Activated CD4-positive, alpha-beta memory T cell treated with anti-CD3 and anti-CD28 coated beads, Interleukin-2, amount 10 ng/mL, durations not matched to agents 7 days and 5 days (primary cell): ENCODE measurements at places on chromosomes 3 and 15. TPM values are rescaled to one million over a fixed set of nuclear protein-coding genes. Genes with fewer than 3 reads are reported as not detected.

Gene MRAS
- total RNA-seq, result not detected

Gene LEKR1
- total RNA-seq, result 1.4 TPM

GRCh38 chr3:114093596-114093995 lies 37.1 kb downstream of the QTRT2 start:
- peaks cover under 1% of the 10 kb centered on the region for H3K36me3 ChIP-seq
- DNase-seq, result no peak
- peaks cover 3% of the 10 kb centered on the region for H3K4me1 ChIP-seq
- no peak overlapping the region for H3K27ac ChIP-seq

DNA sequence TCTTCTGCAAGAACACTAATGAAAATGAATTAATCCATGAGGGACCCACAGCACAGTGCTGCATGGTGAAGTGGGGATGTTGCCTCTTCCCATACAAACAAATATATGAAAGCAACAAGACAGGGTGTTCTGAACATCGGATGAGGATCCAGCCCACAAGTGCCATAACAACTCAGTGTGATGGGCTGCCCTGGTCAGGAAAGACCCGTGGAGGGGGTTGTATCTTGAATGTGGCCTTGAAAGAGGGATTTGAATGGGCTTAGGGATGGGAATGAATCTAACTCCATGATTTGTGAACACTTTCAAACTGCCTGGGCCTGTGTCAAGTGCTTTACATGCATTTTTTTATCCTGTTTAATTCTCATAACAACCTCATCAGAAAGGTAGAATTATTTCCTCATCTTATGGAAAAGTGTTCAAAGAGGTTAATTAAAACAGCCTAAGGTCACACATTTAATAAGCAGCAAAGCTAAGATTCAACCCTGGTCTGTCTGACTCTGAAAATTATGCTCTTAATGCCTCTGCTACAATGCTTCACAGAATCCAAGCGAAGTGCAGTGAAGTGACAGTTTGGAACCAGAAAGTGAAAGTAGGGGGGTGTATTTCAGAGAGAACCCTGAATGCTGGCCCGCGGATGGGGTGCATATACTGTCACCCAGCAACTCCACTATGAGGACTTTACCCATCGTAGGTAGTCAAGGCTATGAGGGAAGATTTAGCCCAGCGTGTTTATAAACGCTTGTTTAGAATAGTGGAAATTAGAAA lies 65.6 kb upstream of the HEG1 start:
- H3K4me3 ChIP-seq, result no peak overlapping the region
- H3K27ac ChIP-seq, result no peak overlapping the region
- H3K4me1 ChIP-seq, result peaks cover 26% of the 10 kb centered on the region

- peak overlapping the region; percentile 95 for H3K27ac ChIP-seq
- no peaks in the 10 kb centered on the region for H3K27me3 ChIP-seq
- H3K36me3 ChIP-seq, result peaks cover 21% of the 10 kb centered on the region
- peak overlapping the region; percentile 98 for H3K4me3 ChIP-seq
- H3K4me1 ChIP-seq, result peaks cover 33% of the 10 kb centered on the region
Measured at GRCh38 chr3:47283591-47284364, 1.0 kb downstream of the KLHL18 start.

DNA sequence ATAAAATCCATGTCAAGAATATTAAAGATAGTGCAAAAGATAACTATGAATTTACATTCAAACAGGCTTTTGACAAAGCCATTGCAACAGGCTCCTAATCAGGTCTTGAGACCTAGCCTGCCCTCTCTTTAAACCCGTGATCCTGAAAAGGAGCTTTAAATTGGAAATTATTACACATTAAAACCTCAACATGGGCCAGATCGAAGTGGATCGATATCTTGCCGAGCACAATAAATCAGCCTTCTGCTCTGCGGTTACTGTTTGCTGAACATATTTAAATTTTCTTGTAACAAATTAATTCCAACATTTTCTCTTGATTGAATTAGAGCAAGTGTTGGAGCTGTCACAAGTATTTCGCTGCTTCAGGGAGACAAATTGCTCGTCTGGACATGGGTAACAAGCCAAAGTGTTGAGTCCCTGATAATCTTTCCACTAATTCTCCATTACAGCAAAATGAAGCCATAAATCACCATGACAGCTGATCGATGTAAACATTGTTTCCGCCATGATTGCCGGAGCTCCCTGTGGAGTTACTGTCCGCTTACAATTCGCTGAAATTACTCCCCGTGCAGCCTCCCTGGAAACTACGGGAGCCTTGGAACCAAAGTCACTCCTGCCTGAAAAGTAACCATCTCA lies 47.6 kb downstream of the SHOX2 start:
- no peaks in the 10 kb centered on the region for H3K4me1 ChIP-seq
- no peak overlapping the region for H3K4me3 ChIP-seq
- H3K36me3 ChIP-seq, result no peaks in the 10 kb centered on the region
- H3K27me3 ChIP-seq, result peaks cover 4% of the 10 kb centered on the region
- DNase-seq, result no peak

DNA sequence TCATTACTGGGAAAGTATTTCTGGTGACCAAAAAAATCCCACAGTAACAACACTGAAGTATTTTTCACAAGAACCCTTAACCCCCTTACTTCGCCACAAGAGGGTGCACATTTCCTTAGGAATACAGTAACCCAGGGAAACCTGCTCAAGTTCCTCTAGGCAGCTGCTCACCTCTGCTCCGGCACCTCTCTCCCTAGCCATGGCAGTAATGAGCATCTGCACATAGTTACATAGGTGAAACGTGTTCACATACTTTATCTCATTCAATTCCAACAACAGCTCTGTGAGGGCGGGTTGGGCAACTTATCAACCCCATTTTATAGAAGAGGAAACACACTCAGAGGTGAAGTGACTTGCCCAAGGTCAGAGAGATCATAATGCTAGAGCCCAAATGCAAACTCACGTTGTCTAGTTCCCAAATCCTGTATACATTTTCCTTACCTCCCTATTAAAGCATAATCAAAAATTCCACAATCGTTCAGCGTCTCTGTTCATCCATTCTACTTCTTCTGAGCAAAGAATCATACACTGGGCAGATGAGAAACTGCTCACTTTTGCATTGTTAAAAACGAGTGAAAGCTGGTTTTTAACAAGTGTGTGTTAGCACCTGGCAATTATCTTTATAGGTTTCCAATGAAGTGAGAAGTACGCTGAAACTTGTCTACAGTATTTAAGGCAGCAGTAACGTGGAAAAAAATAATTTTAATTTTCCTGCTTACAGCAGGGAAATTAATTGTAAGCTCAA lies 90.7 kb downstream of the IGF2BP2 start:
- H3K4me3 ChIP-seq, result no peak overlapping the region
- no peak overlapping the region for H3K27ac ChIP-seq
- H3K27me3 ChIP-seq, result peaks cover 4% of the 10 kb centered on the region
- H3K36me3 ChIP-seq, result no peaks in the 10 kb centered on the region
- H3K4me1 ChIP-seq, result peaks cover 8% of the 10 kb centered on the region
- no peak for DNase-seq

DNA sequence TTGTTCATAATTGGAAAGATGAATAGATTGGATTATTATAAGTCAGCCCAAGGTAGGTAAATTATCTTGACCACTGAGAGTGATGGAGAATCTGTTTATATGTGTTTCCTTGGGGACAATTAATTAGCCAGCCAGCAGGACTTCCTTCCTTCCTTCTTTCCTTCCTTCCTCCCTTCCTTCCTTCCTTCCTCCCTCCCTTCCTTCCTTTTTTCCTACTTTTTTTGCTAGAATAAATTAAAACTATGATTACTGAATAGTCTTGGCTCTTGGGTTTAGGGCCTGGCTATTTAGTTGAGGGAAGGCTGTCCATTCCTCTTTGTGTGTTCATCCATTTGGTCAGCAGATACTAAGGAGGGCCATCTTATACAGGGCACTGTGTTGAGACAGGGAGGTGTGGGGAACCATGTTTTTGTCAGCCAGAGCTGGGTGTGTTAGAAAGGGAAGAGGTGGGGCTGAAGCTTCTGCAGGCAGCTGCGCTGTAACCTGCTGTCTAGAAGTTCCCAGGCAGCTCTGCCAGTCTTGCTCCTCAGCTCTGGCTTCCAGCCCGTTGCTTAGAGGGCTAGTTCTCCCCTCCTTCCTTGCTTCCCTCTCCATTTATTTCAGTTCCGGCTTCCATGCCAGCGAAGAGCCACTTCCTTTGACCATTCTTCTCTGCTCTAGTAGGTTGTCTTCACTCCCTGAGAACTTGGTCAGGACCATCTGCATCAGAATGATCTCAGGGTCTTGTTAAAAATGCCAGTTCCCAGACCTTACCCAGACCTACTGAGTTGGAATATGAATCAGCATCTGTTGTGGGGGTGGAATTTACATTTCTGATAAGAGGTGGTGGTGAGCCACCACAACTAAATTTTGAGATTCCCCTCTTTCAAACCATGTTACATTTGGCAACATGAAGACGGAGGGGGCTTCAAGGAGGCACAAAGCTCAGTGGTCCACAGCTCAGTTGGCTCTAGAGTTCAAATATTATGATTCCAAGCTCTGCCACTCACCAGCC lies 113.9 kb downstream of the DGKG start:
- H3K4me1 ChIP-seq, result no peaks in the 10 kb centered on the region
- H3K27me3 ChIP-seq, result peaks cover 23% of the 10 kb centered on the region
- no peak overlapping the region for H3K27ac ChIP-seq
- DNase-seq, result no peak
- H3K4me3 ChIP-seq, result no peak overlapping the region
- no peaks in the 10 kb centered on the region for H3K36me3 ChIP-seq

DNA sequence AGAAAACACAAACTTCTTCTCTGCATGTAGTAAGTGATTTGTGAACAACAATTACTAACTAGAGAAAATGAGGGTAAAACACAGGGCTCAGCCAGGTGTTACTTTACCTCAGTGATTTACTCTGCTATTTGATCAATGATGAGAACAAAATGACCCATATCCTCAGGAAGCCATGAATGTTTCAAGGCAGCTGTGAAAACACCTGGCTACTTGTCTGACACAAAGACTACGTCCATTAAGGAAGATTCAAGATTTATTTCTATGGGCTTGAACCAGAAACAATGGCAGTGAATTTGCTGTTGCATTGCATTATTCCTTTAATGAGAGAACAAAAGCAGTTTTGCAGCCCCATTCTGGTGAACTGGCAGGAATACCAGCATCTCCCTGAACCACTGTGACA lies 374.6 kb upstream of the ARL6 start:
- H3K36me3 ChIP-seq, result no peaks in the 10 kb centered on the region
- H3K4me1 ChIP-seq, result no peaks in the 10 kb centered on the region
- no peak for DNase-seq
- no peak overlapping the region for H3K4me3 ChIP-seq
- H3K27ac ChIP-seq, result no peak overlapping the region
- H3K27me3 ChIP-seq, result no peaks in the 10 kb centered on the region
